ENCODE measurements at places on chromosomes 12 and 14.

GRCh38 chr14:72366619-72367018, 434.4 kb downstream of the RGS6 start:
- no peak for DNase-seq

- DNase-seq: no peak
Measured at GRCh38 chr12:127811988-127812387, 455.0 kb upstream of the TMEM132C start.

DNA sequence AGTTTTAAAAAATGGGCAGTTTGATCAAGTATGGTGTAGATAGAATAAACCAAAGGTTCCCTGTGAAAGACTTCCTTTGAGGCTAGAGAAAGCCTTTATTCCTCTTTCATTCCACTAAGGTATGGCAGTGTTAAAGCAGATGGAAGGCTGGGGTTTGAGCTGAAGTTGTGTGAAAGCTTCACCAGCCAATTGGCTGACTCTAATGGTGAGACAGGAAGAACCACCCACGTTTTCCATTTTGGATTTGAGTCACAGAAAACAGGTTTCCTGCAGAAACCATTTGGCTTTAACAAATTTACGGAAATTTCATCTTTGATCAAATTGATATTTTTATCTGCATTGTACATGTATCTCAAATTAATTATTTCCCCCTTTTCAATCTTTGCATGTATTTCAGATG, 455.0 kb downstream of the PCNX1 start:
- DNase-seq: no peak

GRCh38 chr12:127822809-127823411, 444.1 kb upstream of the TMEM132C start:
- no peak for DNase-seq

DNA sequence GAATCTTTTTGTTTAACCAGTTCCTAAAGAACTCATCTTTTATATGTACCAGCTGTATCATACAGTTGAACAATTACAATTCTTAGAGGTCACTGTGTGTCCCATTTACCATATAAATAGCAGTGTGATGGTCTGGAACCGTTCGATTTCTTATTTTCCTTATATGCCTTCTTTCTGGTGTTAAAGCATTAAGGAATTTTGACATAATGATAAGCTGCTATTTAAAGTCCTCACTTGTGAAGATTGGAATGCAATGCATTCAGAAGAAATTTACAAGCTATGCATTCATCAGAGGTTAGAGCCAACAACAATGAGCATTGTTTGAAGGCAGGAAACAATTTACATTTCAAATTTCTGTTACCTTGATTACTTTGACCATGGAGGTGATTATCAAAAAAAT, 80.0 kb upstream of the PRICKLE1 start:
- no peak for DNase-seq

GRCh38 chr12:50948798-50949197, 3.5 kb upstream of the HIGD1C start:
- DNase-seq: no peak

All from COLO829 (cell line).